ENCODE measurements at places on chromosomes 12 and 14.

DNA sequence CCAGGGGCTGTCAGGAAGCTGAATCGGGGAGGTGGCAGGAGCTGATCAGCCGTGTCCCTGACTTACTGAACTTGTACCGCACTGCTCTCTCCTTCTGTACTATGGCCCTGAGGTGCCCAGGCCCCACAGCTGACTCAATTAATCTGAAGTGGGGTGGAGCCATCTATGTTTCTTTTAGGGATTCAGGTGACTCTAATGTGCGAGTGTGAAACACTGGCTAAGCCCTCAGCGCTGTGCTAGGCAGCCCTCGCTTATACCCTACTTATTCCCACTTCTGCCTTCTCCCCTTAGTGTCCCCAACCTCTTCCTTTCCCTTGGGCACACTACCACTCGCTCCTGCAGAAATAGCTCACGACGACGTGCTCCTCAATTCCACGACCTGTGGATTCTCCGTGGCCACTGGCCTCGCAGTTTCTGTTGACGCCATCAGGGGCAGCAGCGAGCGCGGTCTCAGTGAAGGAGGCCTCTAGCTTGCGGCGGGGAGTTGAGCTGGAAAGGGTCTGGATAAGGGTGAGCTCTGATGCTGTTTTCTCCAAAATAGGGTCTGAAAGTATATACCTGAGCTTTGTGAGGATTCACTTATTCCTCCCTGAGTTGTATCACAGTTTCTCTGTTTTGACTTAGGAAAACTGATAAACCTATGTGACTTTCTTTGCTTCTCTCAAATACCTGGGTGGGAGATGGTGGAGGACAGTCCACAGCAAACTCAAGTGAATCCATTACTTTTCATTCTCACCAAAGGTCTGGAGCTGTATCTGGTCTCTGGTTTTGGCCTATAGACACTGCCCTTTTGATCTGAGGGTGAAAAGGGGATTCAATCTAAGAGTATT is 167.6 kb downstream of the SLC41A2 start:
- DNase-seq, result peak; percentile 24

- DNase-seq, result no peak
These were observed 29.0 kb downstream of the STK38L start for GRCh38 chr12:27273114-27273513.

DNA sequence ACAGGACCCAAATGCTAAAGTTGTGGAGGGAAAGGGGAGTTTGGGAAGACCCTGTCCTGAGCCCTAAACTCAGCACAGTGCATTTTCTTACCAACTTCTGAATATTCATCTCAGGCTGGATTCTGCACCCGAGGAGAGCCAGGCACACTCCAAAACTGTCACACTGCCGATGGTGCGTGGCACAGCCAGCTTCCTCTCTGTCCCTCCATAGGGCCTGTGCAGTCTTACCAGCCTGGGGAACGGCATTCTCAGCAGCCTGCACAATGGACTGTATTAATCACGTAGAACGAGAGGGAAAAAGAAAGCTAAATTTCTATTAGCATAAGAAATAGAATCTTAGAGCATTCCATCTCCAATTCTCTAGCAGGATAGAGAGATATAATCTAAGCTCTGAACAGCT is 71.3 kb upstream of the GPATCH2L start:
- no peak for DNase-seq

- DNase-seq, result no peak
These were observed 183.0 kb upstream of the CAND1 start for GRCh38 chr12:67086116-67086515.

DNA sequence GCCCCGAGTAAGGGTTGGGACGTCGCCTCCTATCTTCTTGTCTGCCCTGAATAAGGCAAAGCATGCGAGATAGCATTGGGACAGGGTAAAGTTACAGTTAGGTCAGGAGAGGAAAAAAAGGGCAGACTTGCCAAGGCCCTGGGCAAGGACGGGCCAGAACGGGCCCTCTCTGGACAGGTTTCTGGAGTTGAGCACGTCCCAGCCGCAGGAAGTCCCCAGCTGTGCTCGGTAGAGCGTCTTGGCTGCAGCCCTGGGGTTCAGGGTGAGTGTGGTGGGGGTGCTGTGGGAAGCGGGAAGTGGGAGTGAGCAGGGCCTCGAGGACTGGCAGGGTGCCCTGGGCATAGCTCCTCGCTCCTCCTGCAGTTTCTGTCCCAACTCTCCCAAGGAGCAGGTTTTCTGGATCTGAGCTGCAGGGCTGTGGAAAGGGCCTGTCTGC is 5.4 kb downstream of the RPS6KL1 start:
- no peak for DNase-seq

DNA sequence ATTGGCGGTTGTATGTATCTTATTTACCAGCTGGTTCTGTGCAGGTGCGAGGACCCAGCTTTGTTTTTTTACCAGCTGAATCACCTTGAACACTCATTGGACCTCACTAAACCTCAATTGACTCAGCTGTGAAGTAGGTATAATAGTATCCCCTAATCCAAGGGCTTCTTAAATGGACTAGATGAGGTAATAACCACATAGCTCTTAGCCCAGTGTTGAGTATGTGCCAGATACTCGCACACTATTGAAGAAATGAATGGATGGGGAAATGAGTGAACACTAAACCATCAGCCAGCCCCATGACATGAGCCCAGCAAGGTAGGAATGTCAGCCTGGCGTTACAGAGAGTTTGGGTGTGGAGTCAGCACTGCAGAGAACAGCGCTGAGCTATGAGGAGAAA is 79.7 kb downstream of the RIMBP2 start:
- no peak for DNase-seq

DNA sequence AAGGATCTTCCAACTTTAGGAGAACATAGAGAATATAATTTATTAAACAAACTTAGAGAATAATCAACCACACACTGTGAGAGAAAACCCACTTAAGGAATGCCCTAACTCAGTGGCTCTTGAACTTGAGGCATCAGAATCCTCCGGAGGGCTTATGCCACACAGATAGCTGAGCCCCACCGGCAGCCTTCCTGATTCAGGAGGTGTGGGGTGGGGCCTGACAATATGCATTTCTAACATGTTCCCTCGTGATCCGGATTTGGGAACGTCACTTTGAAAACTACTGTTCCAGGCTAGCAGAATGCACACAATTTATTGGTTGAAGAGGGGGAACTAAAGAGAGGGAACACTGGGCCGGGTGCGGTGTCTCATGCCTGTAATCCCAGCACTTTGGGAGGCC is 2.0 kb upstream of the SOAT2 start:
- DNase-seq, result no peak

DNA sequence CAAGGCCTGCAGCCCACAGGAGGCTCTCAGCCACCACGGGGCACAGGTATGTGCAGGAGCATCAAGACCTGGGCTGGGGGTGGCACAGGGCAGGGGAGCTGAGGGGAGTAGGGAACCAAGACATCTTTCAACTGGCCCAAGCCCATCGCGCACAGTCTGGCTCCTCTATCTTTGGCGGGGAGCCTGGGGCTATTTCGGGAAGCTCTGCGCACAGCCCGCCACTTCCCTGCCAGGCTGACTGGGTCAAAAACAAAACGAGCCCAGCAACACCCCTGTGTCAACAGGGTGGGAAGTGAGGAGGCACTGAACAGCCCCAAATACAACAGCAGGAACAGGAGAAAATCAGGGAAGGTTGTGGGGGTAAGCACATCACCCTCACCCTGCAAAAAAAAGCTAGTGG is 83.9 kb downstream of the ARL6IP4 start:
- DNase-seq, result peak; percentile 6

- DNase-seq, result no peak
These were observed 12.0 kb downstream of the ACVR1B start for GRCh38 chr12:51963477-51963876.

DNA sequence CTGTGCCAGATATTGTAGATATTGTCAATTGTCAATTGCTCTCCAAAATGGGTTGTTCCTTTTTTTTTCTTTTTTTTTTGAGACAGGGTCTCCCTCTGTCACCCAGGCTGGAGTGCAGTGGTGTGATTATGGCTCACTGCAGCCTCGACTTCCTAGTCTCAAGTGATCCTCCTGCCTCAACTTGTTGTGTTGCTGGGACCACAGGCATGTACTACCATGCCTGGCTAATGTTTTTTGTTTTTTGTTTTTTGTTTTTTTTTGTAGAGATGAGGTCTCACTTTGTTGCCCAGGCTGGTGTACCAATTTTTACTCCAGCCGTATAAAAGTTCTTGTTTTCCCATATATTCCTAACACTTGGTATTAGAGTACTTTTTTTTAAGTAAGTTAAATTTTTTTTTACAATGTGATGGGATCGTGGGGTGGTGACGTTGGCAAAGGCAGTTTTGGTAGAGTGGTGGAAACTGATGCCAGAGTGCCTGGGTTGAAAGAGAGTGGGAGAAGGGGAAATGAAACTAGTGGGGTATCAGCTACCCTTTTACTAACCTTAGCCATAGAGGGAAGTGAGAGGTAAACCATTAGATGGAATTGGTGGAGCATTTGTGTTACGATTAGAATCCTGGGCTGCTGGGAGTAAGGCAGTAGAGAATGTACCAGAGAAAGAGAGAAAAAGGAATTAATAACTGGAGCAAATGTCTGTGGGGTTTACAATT is 33.0 kb upstream of the CFAP54 start:
- peak; percentile 47 for DNase-seq

DNA sequence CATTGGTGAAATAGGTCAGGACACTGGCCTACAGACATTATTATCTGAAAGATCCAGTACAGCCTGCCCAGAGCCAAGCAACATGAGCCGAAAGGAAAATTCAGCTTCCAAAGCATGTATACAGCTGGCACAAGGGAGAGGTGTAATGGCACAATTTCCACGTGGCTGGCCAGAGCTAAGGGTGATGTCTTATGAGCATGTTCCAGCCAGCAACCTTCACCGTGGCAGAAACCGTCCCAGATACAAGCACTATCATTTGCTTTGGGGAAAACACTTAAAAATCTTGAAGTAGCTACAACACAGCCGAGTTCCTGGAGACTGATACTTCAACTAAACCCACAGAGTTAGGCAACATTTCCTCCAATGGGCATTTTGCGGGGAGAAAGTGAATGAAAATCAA is 44.5 kb downstream of the CORO1C start:
- DNase-seq, result no peak

GRCh38 chr14:84351646-84352045 is 1178.3 kb upstream of the FLRT2 start:
- DNase-seq, result no peak

- DNase-seq, result peak; percentile 90
These were observed at the start of gene FLVCR2 for GRCh38 chr14:75578102-75578785. Gene FLVCR2 (plus strand): TSS chr14:75578620. CDS start chr14:75578973, 353 bp downstream.

DNA sequence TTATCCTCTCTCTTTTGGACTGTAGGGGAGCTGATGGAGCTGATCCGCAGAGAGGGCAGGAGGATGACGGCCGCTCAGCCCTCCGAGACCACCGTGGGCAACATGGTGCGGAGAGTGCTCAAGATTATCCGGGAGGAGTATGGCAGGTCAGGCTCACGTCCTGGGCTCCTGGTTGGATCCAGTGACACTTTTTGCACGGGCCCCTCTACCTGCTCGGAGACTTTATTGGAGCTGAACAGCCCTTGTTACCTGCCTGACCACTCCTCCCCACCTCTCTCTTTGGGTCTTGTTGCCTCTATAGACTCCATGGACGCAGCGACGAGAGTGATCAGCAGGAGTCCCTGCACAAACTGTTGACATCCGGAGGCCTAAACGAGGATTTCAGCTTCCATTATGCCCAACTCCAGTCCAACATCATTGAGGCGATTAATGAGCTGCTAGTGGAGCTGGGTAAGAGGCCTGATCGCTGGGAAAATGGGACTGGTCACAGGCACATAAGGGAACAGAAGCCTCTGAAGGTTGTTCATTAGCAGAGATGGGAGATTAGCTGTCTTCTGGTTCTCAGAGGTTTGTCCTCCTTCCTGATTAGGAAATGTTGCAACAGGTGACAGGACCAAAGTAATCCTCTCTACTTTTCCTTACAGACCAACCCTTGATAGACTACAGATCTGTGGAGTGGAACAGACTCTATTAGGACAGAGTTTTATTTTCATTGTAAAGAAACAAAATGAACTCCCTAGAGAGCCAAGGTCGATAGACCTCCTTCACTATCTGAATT is 718 bp downstream of the EIF2B2 start:
- DNase-seq, result no peak

GRCh38 chr14:105193916-105194782 is 13.0 kb upstream of the NUDT14 start:
- DNase-seq, result no peak

- no peak for DNase-seq
These were observed 2.0 kb downstream of the PSME2 start for GRCh38 chr14:24144451-24144850.

DNA sequence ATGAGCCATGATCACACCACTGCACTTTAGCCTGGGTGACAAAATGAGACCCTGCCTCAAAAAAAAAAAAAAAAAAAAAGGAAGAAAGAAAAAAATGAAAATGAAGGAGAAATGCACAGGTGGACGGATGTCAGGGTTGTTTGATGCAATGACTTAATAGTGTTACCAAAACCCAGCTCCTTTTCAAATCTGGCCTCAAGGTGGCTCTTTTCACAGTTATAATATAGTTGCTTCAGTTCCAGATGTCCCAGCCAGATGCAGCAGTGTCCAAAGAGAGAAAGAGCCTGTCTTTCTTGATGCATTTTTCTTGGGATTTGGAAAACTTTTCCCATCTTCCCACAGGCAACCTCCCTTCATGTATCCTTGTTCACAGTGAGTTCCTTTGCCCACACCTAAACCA is 36.5 kb downstream of the KCNMB4 start:
- no peak for DNase-seq

DNA sequence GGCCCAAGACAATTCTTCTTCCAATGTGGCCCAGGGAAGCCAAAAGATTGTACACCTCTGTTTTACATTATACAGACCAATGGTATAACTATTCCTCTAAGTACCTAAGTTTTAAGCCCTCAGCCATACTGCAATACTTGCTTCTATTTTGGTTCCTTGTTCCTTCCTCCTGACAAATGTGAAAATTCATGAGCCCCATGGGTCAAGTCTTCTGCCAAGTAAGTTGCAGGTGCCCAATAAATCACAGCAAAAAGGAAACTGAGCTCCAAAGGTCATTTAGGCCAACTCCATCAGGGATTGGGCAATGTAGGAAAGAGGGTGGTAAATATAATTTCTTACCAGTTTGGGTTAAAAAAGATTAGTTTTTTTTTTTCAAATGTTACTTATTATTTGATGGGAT is 57.7 kb upstream of the NPFF start:
- no peak for DNase-seq

DNA sequence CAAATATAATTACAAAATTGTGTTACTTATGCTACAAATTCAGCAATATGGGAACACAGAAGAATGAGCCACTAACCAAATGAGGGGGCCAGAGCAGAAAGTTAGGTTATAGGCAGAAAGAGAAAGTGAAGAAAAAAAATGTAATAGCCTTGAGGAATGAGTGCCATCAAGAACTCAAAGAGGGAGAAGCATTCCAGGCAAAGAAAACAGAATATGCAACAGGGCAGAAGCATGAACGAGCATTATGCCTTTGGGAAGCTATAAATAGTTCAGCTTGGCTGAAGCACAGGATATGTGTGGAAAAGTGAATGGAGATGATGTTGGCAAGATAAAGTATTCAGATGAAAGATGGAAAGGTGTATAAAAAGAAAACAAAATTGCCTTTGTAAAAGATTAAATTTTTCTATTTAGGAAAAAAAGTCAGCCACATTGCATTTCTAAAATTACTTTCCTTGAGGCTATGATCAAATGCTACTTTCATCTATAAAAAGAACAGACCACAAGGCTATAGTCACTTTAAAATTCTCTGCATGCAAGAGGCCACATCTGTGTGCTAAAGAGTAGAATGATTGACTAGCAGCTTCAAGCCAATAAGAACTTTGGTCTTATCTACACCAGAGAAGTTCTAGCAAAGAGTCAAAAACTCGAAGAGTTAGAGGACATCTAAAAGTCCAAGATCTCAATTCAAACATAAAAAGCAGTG is 193.6 kb upstream of the GARIN6 start:
- no peak for DNase-seq

All from inflammatory macrophage (primary cell).